ENCODE measurements at places on chromosomes 12 and 14.

DNA sequence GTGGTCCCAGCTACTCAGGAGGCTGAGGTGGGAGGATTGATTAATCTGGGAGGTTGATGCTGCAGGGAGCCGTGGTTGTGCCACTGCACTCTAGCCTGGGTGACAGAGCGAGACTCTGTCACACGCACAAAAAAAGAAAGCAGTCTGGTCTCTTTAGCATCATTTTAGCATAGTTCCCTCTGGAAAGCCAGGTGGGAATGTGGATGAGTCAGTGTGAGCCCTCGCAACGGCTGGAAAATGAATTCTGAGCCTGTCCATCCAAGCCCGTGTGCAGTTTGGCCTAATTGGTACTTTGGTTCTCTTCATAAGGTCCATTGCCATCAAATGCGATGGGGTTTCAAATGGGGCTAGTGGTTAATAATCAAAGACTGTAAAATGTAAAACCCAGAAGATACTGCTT is 2.4 kb downstream of the MYL2 start:
- DNase-seq, result no peak

- DNase-seq, result no peak
Observed at GRCh38 chr14:31174433-31174832, 33.2 kb downstream of the HECTD1 start.

- peak; percentile 9 for DNase-seq
Observed at GRCh38 chr12:753611-754472, 1.5 kb downstream of the WNK1 start.

GRCh38 chr12:14781563-14781962 is 21.7 kb downstream of the WBP11 start:
- DNase-seq, result no peak

- DNase-seq, result no peak
Observed at GRCh38 chr14:70282666-70283065, 76.8 kb downstream of the COX16 start.

- no peak for DNase-seq
Observed at GRCh38 chr12:88693837-88694445, 113.7 kb upstream of the KITLG start.
